ENCODE measurements at places on chromosomes 2 and 18. TPM values are rescaled to one million over a fixed set of nuclear protein-coding genes. Genes with fewer than 3 reads are reported as not detected.

DNA sequence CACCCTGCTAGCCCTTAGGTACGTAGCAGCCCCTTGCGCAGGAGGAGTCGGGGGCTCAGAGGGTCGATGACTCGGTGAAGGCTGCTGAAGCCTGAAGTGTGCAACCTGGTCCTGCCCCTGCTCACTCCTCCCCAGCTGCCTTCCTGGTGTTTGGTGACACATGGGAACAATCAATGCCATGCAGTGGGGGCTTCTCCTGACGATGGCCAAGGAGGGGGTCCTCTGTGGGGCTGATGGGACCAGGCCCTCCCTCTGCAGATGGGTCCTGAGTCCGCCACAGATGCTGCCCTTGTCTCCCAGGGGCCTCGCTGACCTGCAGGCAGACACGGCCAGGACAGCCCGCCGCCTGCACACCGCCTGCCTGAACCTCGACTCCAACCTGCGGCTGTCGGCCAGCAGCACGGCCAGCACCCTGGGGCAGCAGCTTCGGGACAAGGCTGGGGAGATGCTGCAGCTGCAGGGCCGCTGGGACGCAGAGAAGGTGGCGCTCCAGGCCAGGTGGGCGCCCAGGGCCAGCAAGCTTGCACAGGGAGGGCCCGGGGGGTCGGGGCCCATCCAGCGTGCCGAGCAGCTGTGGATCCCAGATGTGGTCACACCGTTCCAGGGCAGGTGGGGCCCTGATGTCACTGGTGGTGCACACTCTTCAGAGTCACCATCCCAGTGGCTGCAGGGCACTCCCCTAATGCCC, 24.6 kb downstream of the CROCC2 start:
- no peak for DNase-seq

DNA sequence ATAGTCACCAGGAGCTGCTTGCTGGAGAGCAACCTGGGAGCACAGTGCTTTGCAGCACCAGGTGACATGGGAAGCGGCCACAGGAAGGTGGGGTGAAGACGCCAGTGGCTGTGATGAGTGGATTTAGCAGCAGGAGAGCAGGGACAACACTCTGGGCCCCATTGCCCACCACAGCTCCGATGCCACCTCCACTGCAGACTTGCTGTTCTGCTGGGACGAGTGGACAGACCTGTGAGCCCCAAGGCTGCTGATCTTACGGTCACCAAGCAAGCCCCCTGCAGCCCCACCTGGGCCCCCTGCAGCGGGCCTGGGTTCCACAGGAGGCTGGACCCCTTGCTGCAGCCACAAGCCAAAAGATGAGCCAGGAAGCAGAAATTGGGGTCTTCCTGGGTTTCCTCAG, 73.7 kb downstream of the CTIF start:
- no peak for DNase-seq

DNA sequence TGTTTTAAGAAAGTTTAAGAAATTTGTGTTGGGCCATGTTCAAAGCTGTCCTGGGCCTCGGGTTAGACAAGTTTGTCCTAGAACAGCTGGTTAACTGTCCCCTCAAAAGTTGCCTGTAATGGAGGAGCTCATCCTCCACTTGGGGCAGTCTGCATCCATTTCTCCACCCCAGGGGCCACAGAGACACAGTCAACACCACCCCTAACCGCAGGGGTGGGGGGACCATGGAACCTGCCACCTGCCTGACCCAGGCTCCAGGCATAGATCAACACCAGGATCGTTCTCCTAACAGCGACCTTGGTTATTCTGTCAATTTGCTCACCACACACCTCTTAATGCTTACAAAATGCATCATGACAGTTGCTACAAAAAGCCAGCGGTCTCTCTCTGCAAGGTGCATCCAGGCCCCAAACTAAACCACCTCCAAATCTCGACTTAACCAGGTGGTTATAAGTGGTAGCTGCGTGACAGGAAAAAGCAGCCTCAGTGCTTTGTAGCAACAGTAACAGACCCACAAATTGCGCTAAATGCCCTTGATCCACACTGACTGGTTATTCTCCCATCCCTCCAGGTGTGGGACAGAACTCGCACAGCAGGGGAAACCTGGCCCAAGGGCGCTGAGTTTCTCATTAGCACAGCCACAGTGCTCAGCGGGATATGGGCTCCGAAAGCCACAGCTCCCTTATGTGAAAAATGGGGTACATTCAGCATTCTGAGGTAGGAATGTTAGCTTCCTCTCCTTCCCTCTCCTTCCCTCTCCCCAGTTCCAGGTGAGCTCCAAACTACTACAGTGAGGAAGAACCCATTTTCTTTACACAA, 48.0 kb downstream of the HDLBP start:
- no peak for DNase-seq

DNA sequence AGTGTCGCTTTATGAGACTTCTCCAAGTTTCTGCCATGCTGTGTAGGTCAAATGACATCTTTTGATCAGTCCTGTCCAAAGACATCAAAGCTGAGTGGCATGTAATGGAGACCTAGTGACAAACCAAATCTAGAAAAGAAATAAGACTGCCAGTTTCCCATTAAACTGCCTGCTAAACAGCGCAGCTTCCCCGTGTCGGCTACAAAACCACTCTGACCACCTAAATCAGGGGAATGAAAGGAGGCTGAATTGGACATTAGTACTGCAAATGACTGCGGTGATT, 57.7 kb downstream of the TSHZ1 start:
- no peak for DNase-seq

SCN9A gene
- total RNA-seq, result 3.8 TPM

DNAJC5G gene
- 0.68 TPM for total RNA-seq
